Left kidney (tissue), 8 donors: ENCODE measurements at places on chromosomes 13 and 19.

GRCh38 chr13:96796091-96796633, 198.1 kb downstream of the OXGR1 start:
- no peak for DNase-seq

DNA sequence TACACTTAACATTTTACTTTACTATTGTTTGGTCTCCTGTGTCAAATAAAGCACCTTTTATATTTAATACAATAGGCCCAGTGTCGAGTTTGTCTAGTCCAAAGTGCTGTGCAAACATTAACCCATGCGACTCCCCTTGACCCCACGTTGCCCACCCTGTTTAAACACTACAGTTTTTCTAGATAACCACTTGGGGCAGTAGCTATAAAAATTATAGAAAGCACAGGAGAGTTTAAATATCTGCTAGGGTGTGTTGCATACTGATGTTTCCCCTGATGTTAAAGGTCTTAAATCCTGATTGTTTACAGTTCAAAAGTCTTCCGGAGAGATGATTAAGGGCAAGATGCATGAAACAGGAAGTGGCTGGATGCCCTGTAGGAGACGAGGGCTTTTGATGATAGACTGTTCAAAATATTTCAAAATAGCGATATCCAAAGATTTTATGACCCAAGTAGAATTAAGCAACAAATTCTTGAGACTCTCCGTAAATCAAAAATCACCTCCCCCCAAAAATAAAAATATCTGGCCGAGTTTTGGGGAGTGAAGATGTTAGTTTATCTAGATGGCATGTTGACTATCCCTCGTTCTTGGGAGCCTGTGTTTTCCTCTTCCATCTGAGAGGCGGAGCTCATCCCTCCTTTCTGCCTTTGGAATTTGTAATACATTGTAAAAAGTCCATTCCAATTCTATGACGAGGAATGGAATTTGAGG, 167.1 kb downstream of the FGF9 start:
- no peak for DNase-seq

DNA sequence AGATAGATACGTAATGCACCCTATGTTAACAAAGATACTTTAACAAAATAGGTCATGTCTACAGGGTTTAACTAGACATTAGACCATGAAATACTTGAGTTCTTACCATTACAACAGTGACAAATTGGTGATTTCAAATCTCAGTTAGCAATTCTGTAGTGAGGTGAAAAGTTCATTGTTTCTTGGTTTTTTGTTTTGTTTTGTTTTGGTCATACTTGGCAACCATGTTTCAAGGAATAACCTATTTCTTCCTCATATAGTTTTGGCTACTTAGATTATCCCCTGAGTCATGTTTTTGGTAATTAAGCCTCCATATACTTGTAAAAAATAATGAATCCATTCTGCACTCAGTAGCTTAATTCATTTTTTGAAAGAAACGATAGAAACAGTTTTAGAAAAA, 1200.4 kb downstream of the DIAPH3 start:
- DNase-seq, result no peak

DNA sequence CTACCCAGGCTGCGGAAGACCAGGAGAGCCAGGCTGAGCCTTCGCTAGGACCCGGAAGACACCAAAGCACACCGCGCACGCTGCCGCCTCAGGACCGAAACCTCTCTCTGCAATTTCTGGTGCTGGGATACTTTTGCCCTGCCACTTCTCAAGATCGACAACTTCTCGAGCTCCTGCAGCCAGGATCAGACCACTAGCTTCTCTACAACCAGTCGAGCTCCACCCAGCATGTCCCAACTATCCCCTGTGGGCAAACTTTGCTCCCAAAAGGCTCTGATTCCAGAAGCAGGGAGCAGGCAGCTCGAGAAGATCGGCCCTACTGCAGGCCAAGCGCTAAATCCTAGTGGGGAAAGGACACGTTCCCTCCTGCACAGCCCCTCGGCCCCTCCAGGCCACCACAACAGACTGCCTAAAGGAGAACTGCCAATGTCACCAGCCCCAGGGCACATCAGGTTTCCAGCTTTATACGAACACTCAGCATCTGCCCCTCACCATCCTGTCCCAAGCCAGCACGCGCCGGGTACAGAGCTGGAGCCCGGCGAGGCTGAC, 979 bp downstream of the AKAP8 start:
- peak; percentile 34 for DNase-seq

DNA sequence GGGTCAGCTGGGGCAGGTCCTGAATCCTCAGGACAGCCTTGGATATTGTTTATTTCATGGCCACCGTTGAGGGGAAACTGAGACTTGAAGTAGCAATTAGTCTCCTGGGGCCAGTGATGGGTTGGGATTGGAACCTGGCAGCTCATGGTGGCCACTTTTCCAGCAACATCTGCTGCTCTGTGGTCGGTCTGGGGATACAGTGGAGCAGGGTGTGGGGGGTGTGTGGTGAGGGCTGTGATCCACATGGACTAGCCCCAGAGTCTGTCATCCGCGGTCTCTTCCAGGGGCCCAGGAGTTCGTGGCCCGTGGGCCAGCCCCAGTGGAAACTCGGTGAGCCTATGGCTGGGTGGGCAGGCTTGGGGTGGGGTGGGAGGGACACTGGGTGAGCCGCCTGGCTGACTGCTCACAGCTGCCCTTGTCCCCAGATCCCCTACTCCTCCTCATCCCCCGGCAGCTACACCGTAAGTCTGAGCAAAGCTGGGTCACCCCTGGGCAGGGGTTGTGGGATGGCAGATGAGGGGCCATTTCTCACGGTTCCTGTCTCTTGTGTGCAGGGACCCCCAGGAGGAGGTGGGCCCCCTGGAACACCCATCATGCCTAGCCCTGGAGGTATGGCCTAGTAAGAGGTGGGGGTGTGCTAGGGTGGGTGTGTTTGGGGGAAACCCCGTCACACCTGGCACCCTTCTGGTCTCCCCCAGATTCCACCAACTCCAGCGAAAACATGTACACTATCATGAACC, 5.5 kb downstream of the ISYNA1 start:
- no peak for DNase-seq
